Left ventricle myocardium inferior (tissue), 1 donor: ENCODE measurements at places on chromosomes 13 and 19.

- DNase-seq, result no peak
Measured at GRCh38 chr13:99916366-99917103, 55.0 kb downstream of the ZIC5 start.

GRCh38 chr19:32373585-32374295 is 28.3 kb downstream of the ZNF507 start:
- DNase-seq, result no peak

DNA sequence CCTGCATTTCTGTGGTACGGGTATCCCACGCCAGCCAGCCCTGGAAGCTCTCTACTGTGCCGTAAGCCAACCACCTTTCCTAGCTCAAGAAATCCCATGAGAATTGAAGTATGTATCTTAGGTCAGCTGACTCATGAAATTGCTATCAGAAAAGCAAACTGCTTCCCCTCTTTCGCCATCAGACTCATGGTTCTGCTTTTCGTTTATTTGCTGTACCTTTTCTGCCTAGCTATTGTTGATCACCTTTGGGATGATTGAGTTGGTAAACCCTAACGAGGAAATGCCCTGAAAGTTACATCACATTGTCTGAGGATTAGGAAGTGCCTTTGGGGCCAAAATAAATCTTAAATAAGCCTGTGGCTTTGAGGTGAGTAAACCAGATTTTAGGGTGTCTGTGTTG is at the start of gene ADGRE3:
TSS of gene ADGRE3 (minus strand) at position 81 of the 400 bp plus-strand sequence. CDS start at position 7, 74 bp downstream.
- DNase-seq, result no peak

GRCh38 chr19:41860419-41861115 is 512 bp downstream of the RPS19 start:
- no peak for DNase-seq

- DNase-seq, result no peak
Measured at GRCh38 chr13:111975539-111976473, 91.1 kb upstream of the SOX1 start.

- peak; percentile 53 for DNase-seq
Measured at GRCh38 chr19:3324405-3324856, 42.0 kb upstream of the NFIC start.

DNA sequence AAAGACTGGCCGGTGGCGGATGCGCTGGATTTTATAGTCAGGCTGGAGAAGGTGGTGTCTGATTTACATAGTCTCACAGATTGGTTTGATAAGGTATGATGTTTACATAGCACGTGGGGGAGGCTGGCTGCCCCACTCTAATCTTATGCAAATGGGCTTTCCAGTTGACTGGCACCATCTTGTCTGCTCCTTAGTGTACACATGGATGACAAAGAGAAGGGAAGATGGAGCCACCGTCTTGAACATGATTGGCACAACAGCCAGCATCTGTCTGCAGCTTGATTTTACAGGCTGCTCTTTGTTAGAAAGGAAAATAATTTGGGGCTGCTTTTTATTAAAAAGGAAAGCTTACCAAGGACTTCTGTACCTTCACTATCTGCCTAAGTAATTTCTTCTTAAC is 265.2 kb upstream of the MAB21L1 start:
- DNase-seq, result no peak
